ENCODE measurements at places on chromosomes 1 and 21.

DNA sequence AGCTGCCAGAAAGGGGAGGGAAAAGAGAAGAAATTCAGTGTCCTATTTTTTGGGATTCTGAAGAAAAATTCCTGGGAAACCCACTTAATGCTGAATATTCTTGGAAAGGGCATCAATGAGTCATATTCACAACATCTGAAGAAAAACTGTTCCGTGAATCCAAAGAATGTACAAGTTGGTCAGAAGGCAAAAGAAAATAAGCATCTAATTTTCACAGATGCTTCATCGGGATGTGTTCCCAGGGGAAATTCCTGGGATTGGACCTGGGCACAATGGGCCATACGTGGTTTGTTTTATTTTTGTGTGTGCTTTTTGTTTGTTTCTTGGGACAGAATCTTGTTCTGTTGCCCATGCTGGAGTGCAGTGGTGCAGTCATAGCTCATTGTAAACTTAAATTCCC, 112.2 kb downstream of the MAP3K21 start:
- DNase-seq, result no peak

GRCh38 chr1:73832276-73833181, 365.4 kb downstream of the LRRIQ3 start:
- no peak for DNase-seq

- no peak for DNase-seq
Observed at GRCh38 chr21:42474043-42474831, 21.8 kb downstream of the RSPH1 start.

GRCh38 chr21:41233916-41234315, 66.0 kb downstream of the BACE2 start:
- DNase-seq, result no peak

GRCh38 chr1:72516264-72516663, 233.9 kb upstream of the NEGR1 start:
- DNase-seq, result no peak

Measured in D721Med (cell line).